Right ventricle myocardium inferior (tissue), 1 donor: ENCODE measurements at places on chromosomes 2 and 18.

DNA sequence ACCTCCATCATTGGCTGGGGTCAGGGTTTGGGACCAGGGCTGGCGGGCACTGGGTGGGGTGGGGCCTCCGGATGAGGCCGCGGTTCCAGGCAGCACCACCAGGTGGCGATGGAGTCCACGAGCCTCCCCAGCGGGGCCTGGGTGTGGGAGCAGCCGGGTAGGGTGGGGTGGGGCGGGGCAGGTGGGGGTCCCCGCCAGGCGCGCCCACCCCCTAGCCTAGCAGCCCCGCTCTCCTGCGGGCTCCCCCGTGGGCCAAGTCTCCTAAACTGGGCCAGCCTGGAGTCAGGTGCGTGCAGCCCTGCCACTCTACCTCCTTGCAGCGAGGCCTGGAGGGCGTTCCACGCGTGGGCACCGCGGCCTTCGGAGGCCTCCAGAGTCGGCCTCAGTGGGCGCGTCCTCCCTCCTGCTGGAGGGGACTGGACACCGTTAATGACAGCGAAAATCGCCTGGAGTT lies 187.5 kb downstream of the TWIST2 start:
- DNase-seq, result peak; percentile 84

DNA sequence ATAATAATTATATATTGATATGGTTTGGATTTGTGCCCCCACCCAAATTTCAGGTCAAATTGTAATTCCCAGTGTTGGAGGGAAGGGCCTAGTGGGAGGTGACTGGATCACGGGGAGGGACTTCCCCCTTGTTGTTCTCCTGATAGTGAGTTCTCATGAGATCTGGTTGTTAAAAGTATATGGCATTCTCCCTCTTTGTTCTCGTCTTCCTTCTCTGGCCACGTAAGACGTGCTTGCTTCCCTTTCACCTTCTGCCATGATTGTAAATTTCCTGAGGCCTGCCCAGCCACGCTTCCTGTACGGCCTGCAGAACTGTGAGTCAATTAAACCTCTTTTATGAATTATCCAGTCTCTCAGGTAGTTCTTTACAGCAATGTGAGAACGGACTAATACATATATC lies 88.3 kb downstream of the ROCK2 start:
- no peak for DNase-seq

DNA sequence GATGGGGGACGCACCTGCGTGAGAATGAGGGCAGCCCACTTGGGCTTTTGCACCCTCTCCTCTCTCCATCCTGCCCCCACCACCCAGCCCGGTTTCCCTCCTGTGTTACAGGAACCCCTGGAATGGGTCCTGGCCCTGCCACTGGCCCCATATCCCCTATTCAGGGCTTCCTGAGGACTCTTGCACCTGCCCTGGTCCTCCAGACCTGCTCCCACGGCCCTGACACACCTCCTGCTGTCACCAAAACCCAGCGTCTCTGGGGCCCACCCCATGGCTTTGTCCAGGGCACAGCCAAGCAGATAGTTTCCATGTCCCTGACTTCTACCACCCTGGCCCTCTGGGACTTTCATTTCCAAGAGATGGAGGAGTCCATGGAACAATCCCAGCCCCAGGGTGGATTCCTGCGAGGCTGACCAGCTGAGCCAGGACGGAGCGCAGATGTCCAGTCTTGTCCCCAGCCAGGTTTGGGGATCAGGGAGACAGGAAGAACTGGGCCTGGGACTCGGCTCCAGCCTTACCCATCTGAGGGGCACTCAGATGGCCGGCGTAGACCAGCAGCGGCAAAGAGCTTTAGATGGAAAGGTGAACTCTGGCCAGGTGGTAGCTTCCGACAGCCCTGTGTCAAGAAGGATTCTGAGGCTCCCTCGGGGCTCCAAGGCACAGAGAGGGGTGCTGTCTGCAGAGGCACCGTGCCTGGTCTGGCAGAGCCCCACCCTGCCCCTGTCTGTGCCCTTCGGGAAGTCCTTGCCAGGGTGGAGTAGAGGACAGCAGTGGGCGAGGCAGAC lies 12.0 kb downstream of the GPR35 start:
- DNase-seq, result peak; percentile 52

DNA sequence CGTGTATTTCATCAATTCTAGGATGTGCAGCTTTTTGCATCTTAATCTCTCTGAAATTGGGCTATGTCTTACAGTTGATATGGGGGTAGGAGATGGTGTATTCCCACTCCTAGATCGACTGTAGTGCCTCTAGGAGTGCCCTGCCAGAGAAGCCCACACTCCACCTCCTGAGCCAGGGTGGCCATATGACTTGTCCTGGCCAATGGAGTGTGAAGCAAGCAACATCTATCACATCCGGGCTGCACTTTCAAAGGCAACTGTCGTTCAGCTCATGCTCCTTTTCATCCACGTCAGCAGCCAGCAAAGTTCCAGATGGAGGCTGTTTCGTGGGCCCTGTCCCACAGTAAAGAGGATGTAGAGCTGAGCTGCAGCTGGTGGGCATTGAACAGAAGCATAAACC lies 149.4 kb upstream of the SLC1A4 start:
- DNase-seq, result no peak

DNA sequence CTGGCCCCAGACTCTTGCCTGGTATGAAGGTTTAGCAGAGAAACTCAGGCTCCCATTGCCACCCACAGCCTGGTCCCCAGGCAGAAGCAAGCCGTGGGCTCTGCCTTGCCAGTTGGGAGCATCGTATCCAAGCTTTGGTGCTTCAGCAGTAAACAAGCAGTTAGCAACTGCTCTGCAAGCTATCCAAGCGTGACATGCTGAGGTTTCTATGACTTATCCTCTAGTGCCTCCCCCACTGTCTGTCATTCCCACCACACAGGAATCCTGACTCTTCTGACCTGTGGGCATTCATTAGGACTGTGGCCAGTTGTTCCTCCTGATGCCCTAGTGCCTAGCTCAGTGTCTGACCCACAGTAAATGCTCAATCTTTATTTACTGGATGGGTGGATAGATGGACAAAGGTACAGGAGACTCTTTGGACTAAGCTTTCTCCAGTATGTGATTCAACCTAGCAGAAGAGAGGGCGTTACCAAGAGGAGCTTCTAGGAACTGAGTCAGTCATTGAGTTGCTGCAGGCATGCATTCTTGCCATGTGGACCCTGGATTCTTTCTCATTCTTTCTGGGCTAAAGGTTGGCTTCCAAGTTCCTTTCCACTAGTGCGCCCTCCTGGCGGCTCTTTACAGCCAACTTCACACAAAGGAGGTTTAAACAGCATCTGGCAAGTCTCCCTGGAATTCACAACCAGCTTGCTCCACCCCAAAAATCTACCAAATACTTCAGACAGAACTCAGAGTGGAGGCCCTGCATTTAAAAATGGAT lies 40.6 kb upstream of the MRPL19 start:
- DNase-seq, result no peak

- no peak for DNase-seq
Measured at GRCh38 chr18:62518460-62519375, 4.1 kb upstream of the ZCCHC2 start.

- DNase-seq, result no peak
Measured at GRCh38 chr2:45345331-45346234, 265.5 kb downstream of the SRBD1 start.

- DNase-seq, result no peak
Measured at GRCh38 chr2:73907840-73908452, 15.1 kb downstream of the ACTG2 start.

- peak; percentile 50 for DNase-seq
Measured at GRCh38 chr2:120940726-120941256, 205.1 kb downstream of the GLI2 start.

GRCh38 chr2:236545814-236546480 lies 23.7 kb upstream of the ACKR3 start:
- no peak for DNase-seq

GRCh38 chr2:216635171-216635570 lies 2.0 kb downstream of the IGFBP2 start:
- no peak for DNase-seq

DNA sequence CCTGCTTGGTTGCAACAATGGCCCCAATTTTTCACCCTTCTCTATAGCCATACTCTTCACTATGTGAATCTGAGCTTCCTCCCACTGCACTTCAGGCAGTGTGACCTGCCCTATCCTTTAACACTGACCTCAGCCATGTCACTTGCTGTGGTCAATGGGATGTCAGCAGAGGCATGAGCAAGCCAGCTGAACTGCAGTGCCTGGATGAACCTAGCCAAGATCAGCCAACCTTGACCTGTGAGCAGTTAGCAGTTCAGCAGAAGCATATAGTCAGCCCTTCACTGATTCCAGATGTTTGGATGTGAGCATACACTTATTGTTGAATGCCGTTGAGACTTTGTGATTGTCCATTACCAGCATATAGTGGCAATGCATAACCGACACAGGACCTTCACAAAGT lies 63.4 kb upstream of the BOD1L2 start:
- DNase-seq, result no peak

GRCh38 chr2:135647836-135648579 lies 93.6 kb upstream of the UBXN4 start:
- no peak for DNase-seq

GRCh38 chr2:75523313-75524275 lies 37.1 kb downstream of the EVA1A start:
- DNase-seq, result no peak

GRCh38 chr2:181268174-181268867 lies 188.9 kb upstream of the ITGA4 start:
- DNase-seq, result no peak

GRCh38 chr18:59149007-59149406 lies 9.3 kb downstream of the SEC11C start:
- no peak for DNase-seq

DNA sequence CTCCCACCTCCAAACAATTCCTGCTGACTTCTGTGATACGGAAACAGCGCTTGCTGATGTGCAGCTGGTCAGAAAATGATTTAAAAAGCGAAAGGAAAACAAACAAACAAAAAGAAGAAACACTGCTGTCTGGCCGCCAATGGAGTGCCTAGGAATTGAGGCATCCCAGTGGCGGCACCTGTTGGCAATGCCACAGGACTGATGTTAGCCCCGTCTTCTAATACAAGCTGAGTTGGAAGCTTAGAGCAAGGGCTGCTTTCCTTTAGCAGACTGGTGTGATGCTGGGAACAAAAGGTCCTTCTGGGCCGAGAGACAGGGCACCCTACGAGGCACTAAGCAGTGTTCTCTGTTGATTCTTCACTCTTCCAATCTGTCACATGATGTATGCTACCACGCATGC lies 163.6 kb upstream of the REV1 start:
- no peak for DNase-seq

DNA sequence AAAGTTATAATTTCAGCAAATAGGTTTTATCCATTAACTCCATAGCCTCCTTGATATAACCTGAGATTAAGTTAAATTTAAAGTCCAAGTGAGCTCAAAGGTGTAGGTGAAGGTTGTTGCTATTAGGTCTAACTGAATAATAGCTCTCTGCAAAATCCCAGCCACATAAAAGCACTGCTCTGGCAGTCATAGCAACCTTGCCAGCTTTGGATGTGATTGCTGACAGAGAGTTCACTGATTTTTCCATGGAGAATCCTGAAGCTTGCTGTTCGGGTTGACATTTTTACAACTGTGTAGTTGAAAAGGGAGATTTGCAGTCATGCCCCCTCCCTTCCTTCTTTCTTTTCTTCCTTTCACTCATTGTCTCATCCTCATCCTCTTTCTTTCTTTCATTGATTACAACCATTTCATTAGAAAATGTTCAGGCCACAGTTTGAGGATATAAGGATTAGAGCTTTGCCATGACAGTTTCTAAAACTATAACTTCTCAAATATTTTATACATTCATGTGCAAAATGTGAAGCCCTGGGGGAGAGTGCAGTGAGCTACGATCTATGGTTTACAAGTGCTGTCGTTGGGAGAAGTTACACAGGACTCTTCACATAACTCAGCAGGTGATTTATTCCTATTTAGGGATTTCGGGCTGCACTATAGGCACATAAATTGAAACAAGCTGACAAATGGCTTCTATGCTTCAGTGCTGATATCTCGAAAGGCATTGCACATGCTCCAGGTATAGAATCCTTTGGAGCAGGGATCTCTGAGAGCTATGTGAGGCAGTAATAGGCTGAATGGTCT lies 193.8 kb downstream of the LRRTM4 start:
- no peak for DNase-seq

- no peak for DNase-seq
Measured at GRCh38 chr2:198385856-198386255, 581.5 kb downstream of the PLCL1 start.

DNA sequence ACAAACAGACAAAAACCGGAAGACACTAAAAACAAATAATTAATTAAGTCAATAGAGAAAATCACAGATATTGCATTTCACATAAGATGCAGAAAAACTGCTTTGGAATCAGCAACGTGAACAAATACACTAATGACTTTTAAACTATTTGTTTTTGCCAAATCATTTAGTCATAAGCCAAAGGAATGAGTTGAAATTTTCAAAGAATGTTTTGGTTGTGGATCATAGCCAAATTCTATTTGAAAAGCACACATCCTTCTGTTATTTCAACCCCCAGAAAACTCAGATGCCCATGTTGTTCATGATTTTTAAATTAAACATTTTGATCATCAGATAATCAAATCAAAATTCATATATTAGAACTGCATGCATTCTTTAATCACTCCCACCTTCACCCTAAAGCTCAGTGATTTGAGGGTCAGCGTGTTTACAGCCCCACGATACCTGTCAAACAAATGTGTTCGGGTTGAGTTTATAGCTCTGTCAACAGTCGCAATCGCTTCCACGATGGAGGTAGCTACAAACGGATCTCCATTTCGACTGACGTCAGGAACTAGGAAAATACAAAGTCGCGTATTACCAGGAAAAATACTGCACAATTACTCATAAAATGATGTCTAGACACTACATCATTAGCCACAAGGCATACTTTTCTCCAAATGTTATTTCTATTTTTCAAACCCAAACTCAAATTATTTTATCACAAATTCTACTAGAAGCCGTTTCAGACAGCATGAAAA lies 90.2 kb downstream of the PXDN start:
- no peak for DNase-seq

DNA sequence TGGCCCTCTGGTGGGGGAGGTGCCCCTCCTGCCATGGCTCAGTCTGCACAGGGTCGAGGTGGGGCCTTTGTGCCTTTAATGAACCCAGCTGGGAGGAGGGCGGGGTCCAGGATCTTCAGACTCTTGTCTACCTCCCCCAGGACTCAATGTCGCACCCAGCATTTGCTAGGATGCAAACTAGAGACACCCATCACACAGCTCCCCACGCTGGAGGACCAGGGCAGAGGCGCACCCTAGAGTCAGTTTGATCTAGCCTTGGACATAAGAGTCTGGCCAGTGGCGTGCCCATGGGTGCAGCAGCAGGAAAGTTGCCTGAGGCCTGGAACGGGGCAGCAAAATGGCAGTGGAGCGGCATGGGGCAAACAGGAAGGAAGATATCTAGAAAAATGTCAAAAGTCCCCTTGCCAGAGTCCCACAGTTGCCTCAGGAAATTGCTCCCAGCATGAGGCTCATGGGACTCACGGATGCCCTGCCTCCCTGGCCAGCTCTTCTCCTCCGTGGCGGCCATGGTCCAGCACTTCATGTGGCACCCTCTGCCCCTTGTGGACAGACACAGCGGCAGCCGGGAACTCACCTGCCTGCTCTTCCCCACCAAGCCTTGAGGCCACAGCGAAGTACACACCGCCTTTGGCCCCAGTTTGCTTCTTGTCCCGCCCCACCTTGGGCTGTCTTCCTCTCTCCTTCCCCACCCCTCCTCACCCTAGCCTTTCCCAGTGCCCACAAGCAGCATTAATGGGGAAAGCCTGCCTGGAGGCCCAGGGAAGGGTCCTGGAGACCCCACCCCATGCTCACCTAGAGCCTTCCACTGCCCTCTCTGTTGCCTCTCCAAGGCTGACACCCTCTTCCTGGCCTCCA lies 17.7 kb downstream of the SH2D6 start:
- peak; percentile 70 for DNase-seq
